CD4-positive, alpha-beta memory T cell (primary cell): ENCODE measurements at places on chromosomes 1 and 21. TPM values are rescaled to one million over a fixed set of nuclear protein-coding genes. Genes with fewer than 3 reads are reported as not detected.

DNA sequence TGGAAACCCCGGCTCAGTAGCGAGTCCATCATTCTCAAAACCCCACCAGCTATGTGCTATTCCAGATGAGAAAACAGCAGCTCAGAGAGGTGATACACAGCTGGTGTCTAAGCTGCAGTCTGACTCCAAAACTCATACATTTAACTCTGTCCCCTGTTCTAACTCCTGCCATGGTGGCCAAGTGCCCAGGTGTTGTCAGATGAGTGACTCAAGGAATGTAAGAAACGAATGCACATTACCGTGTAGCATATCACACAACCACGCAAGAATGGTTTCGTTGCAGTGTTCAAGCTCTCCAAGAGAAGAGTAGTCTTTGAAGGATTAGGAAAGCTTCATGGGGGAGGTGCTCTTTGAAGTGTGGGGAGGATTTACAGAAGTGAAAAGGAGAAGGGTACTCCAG, 4.7 kb upstream of the XKR8 start:
- H3K4me3 ChIP-seq: no peak overlapping the region
- H3K27me3 ChIP-seq: no peaks in the 10 kb centered on the region
- H3K4me1 ChIP-seq: peaks cover 12% of the 10 kb centered on the region
- H3K36me3 ChIP-seq: no peaks in the 10 kb centered on the region

DNA sequence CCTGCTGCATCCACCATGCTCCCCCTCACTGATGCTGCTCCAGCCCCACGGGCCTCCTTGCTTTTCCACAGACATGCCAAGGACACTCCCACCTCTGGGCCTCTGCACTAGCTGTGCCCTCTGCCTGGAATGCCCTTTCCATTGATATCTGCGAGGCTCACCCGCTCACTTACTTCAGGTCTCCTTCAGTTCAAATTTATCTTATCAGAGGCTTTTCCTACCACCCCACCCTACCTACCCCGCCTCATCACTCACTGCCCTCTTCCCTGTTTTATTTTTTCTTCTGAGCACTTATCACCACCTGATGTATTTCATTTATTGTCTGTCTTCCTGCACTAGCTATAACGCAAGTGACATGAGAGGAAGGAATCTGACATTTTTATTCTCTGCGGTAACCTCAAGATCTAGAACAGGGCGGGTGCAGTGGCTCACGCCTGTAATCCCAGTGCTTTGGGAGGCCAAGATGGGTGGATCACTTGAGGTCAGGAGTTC, 7.0 kb downstream of the HSPG2 start:
- H3K4me3 ChIP-seq: no peak overlapping the region
- H3K36me3 ChIP-seq: no peaks in the 10 kb centered on the region
- no peak overlapping the region for H3K27ac ChIP-seq

GRCh38 chr1:109118089-109118488, 4.2 kb downstream of the ELAPOR1 start:
- no peaks in the 10 kb centered on the region for H3K36me3 ChIP-seq
- H3K4me3 ChIP-seq: no peak overlapping the region
- peaks cover 14% of the 10 kb centered on the region for H3K4me1 ChIP-seq
- H3K27me3 ChIP-seq: no peaks in the 10 kb centered on the region

DNA sequence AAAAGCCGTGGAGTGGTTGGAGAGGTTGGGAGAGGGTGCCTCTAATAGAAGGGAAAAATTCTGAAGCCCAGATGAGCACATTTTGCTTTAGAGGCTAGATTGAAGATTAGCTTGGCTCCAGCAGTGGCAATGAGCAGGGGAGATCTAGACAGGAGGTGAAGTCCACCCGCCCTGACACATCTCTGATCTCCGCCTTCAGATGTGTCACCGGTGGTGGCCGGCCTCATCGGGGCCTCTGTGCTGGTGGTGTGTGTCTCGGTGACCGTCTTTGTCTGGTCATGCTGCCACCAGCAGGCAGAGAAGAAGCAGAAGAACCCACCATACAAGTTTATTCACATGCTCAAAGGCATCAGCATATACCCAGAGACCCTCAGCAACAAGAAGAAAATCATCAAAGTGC, 8.4 kb downstream of the SYT11 start:
- no peak overlapping the region for H3K4me3 ChIP-seq
- no peak for DNase-seq
- no peaks in the 10 kb centered on the region for H3K4me1 ChIP-seq
- peaks cover 3% of the 10 kb centered on the region for H3K36me3 ChIP-seq
- H3K27ac ChIP-seq: no peak overlapping the region
- H3K27me3 ChIP-seq: no peaks in the 10 kb centered on the region

DNA sequence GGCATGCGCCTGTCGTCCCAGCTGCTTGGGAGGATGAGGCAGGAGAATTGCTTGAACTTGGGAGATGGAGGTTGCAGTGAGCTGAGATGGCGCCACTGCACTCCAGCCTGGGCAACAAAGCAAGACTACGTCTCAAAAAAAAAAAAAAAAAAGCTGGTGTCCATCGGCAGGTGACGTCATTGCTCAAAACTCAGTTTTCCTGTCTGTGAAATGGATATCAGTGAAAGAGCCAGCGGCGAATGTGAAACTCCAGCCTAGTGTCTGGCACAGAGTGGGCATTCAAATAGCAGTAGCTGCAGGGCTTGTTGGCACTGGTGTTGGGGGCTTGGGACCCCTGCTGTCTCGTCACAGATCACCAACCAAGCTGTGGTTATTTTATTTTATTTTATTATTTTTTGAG, 75.8 kb downstream of the NKAIN1 start:
- no peaks in the 10 kb centered on the region for H3K4me1 ChIP-seq
- H3K27me3 ChIP-seq: no peaks in the 10 kb centered on the region
- H3K27ac ChIP-seq: no peak overlapping the region

GRCh38 chr1:36530261-36530660, 47.5 kb upstream of the CSF3R start:
- no peaks in the 10 kb centered on the region for H3K27me3 ChIP-seq
- no peak overlapping the region for H3K27ac ChIP-seq
- no peak overlapping the region for H3K4me3 ChIP-seq
- DNase-seq: no peak

DNA sequence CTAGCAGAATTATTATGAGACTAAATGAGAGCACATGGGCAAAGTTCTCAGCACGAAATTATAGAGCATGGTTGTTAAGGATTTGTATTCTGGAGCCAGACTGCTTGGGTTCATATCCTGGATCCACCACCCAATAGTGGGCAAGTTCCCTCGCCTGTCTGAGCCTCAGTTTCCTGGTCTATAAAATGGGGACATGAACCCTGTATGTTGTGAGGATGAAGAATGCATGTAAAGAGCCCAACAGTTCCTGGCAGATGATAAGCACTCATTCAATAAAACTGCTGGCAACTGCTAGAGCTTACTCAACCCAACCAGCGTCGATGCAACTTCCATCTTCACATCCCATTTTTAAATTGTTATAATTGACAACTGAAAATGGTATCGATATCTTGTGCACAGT, 47.2 kb upstream of the ZBTB40 start:
- H3K36me3 ChIP-seq: no peaks in the 10 kb centered on the region
- no peak overlapping the region for H3K4me3 ChIP-seq
- H3K27ac ChIP-seq: no peak overlapping the region
- DNase-seq: no peak
- peaks cover under 1% of the 10 kb centered on the region for H3K4me1 ChIP-seq

- no peak overlapping the region for H3K27ac ChIP-seq
- H3K4me3 ChIP-seq: no peak overlapping the region
- no peaks in the 10 kb centered on the region for H3K4me1 ChIP-seq
- H3K36me3 ChIP-seq: no peaks in the 10 kb centered on the region
- no peak for DNase-seq
- no peaks in the 10 kb centered on the region for H3K27me3 ChIP-seq
Measured at GRCh38 chr1:168766568-168766967, 37.6 kb upstream of the DPT start.

DNA sequence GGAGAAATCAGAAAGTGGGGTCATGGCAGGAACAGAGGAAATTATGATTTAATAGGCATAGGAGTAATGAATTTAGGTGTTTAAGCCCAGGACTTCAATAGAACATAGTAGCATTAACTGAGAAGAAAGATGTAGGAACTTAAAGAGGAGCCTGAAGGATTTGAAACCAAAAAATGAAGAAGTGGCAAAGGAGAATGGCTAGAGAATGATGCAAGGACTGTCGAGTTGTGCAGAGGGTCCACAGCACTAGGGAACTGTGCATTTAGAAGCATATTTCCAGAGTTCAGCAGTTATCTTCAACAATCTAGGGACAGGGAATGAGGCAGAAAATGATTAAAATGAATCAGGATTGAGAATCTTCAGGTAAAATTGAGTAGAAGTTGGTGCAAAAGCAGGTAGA, 328.1 kb upstream of the LYPLAL1 start:
- no peak for DNase-seq
- no peaks in the 10 kb centered on the region for H3K27me3 ChIP-seq
- H3K36me3 ChIP-seq: no peaks in the 10 kb centered on the region

DNA sequence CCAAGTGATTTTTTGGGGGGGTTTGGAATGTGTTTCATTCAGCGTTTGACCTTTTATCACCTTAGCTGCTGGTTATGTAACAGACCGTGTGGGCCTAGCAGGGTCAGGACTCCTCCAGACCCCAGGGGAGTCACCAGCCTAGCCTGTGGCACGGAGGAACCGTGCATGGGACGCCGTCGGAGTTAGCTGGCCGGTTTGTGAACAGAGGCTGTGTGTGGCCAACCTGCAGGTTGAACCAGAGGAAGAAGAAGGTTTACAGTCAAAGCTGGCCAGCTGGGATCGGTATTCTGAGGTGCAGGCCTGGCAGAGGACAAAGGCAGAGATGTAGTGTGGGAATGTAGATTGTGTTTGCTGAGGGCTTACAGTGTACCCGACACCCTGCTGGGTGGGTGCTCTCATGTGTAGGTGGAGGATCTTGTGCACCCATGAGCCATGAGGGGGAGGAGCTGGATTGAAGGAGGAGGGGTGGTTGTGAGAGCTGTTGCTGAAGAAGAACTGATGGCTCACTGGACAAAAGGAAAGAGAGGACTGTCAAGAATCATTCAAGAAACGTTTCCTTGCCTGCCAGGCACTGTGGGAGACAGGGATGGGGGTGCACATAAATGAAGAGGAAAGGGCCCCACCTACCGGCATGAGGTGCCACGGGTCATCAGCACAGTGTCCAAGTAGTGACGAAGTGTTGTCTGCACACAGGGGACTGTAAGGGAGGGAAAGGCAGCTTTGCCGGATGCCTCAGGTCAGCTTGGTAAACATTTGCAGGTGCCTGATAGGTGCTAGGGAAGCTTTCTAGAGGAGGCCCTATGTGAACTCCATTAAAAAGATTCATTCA, 40.0 kb upstream of the PWP2 start:
- H3K27me3 ChIP-seq: no peaks in the 10 kb centered on the region
- H3K36me3 ChIP-seq: peaks cover 59% of the 10 kb centered on the region
- no peak for DNase-seq
- H3K27ac ChIP-seq: peak overlapping the region; percentile 70
- H3K4me1 ChIP-seq: peaks cover 19% of the 10 kb centered on the region

GRCh38 chr21:19553919-19554615, 1150.5 kb upstream of the TMPRSS15 start:
- no peaks in the 10 kb centered on the region for H3K27me3 ChIP-seq
- H3K4me1 ChIP-seq: no peaks in the 10 kb centered on the region
- no peak overlapping the region for H3K4me3 ChIP-seq
- DNase-seq: no peak
- H3K27ac ChIP-seq: no peak overlapping the region

- no peak overlapping the region for H3K4me3 ChIP-seq
- peaks cover 25% of the 10 kb centered on the region for H3K36me3 ChIP-seq
- no peaks in the 10 kb centered on the region for H3K4me1 ChIP-seq
- H3K27ac ChIP-seq: no peak overlapping the region
- no peak for DNase-seq
- H3K27me3 ChIP-seq: no peaks in the 10 kb centered on the region
Measured at GRCh38 chr1:35598895-35599294, 25.8 kb downstream of the TFAP2E start.

GRCh38 chr1:12472798-12473551, 145.0 kb downstream of the DHRS3 start:
- H3K27me3 ChIP-seq: no peaks in the 10 kb centered on the region
- DNase-seq: peak; percentile 53
- peaks cover 79% of the 10 kb centered on the region for H3K4me1 ChIP-seq
- no peaks in the 10 kb centered on the region for H3K36me3 ChIP-seq
- H3K4me3 ChIP-seq: peak overlapping the region; percentile 23
- peak overlapping the region; percentile 51 for H3K27ac ChIP-seq

DNA sequence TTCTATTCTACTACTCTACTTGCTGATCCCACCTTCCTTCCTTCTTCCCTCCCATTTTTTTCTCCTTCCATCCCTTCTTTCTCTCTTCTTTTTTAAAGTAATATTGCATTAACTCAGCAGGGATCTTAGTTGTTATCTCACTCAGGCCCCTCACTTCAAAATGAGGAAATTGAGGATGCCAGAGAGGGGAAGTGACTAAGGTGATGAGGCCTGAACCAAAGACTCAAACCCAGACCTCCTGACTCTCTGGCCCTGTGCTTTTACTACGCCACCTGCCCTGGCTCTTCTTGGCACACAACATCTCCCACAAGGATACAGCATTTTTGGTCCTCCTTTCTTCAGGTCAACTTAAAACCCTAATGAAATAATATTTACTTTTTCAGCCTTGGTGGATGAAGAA, 151.7 kb upstream of the ZNF648 start:
- H3K36me3 ChIP-seq: no peaks in the 10 kb centered on the region
- no peak for DNase-seq
- H3K27me3 ChIP-seq: no peaks in the 10 kb centered on the region
- no peaks in the 10 kb centered on the region for H3K4me1 ChIP-seq

DNA sequence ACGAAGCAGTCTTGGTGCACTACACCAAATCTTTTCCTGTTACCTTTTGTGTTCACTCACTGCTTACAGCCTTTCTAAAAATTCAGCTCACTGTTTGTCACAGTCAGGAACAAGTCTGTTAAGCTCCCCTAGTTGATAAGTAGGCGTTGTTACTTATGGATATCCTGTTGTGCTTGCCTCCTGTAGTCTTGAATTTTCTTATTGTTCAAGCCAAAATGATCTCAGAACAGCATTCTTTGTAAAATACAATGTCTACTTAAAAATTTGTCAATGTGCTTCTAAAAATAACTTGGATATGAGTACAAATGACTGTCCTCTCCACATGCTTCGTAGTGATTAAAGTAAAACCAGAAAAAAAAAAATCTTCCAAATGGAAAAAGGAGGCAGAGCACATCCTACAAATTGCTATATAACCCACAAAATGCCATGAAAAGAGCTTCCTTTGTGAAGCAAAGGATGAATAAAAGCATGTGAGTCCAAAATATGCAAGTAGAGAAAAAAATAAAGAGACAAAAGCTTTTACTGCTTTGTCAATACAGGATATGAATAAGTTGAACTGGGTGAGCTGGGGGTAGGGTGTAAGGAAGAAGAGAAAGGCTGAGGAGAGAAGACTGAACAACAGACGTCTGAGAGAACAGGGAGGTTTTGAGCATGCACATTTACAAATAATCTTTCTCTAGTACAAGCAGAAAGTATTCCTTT, 228.9 kb upstream of the ADGRL4 start:
- no peak overlapping the region for H3K27ac ChIP-seq
- H3K4me3 ChIP-seq: no peak overlapping the region
- DNase-seq: no peak
- no peaks in the 10 kb centered on the region for H3K27me3 ChIP-seq

The PTPN7 gene
- 84.1 TPM for polyA plus RNA-seq

The AGBL4 gene
- polyA plus RNA-seq: not detected

The SLC9C2 gene
- not detected for polyA plus RNA-seq

The CA6 gene
- polyA plus RNA-seq: 0.35 TPM
